Forelimb muscle (tissue), 1 donor: ENCODE measurements at places on chromosomes 1 and 21. TPM values are rescaled to one million over a fixed set of nuclear protein-coding genes. Genes with fewer than 3 reads are reported as not detected.

DNA sequence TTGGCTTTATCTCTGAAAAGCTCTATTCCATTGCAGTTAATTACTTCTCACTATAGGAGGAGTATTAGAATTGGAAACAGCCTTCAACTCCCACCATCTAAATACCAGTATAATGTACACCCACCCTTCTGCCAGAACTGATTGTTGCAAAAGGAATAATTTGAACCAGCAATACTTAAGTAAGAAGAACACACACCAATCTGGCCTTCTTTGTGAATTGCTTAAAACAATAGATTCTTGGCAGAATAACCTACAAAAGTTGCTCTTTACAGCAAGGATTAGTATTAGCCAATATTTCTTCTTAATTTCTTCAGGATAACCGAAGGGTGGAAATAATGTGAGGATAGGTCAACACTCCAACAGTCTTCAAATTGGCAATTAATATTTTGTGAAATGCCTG lies 54.9 kb upstream of the ADAMTS5 start:
- no peak for DNase-seq

GRCh38 chr1:111499026-111499785 lies 4.2 kb downstream of the ADORA3 start:
- no peak for DNase-seq

DNA sequence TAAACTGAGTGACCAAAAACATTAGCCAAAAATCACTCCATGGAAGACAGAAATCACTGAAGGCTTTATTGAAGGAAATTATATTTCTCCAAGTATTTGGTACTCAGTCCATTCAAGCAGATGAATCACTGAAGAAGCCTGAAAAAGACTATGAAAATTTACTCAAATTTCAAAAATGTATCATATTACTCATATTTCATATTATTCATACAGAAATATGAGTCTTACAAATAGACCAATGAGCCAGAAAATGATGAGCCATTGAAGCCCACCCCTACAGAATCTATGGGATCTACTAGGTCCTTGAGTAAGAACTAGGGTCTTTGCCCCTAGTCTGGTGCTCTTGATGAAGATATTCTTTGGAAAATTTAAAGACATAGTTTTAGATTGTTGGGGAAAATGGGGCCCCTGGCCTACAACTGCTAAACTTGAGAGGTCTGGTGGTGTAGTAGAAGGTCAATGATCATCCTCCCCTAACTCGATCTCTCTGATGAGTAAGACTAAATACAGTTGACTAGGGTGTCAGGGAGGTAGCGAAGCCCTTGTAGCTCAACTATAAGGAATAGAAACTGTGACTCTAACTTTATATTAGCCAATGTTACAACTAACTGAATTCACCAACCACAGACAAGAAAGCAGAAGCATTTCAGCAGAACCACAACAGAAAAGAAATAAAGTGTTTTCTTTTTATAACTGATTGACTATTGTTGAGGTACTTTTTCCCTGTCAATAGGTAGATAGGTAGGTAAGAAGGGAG lies 81.0 kb downstream of the NOTCH2 start:
- no peak for DNase-seq

DNA sequence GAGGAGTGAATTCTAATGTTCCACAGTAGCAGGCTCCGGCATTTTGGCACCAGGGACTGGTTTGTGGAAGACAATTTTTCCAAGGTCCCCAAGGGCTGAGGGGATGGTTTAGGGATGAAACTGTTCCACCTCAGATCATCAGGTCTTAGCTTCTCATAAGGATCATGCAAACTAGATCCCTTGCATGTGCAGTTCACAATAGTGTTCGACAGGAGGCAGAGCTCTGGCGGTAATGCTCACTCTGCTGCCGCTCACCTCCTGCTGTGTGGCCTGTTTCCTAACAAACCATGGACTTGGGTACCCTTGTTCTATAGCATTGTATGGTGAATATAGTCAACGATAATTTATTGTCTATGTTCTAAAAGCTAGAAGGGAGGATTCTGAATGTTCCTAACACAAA lies 16.6 kb downstream of the CRNN start:
- DNase-seq: no peak

Gene OR2T3
- not detected for polyA plus RNA-seq

GRCh38 chr1:34768856-34769255 lies 9.3 kb downstream of the GJB4 start:
- no peak for DNase-seq

- no peak for DNase-seq
Observed at GRCh38 chr21:32858628-32859027, 87.1 kb upstream of the PAXBP1 start.

- no peak for DNase-seq
Observed at GRCh38 chr21:34073749-34074282, 438 bp downstream of the MRPS6 start.

Gene IGSF21
- 0.62 TPM for polyA plus RNA-seq

DNA sequence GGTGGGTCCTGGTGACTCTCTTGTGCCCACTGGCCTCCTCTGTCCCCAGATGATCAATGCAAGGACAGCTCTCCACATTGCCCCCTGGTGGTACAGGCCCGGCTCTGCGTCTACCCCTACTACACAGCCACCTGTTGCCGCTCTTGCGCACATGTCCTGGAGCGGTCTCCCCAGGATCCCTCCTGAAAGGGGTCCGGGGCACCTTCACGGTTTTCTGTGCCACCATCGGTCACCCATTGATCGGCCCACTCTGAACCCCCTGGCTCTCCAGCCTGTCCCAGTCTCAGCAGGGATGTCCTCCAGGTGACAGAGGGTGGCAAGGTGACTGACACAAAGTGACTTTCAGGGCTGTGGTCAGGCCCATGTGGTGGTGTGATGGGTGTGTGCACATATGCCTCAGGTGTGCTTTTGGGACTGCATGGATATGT lies 10.8 kb downstream of the ADAMTSL4 start:
- no peak for DNase-seq

DNA sequence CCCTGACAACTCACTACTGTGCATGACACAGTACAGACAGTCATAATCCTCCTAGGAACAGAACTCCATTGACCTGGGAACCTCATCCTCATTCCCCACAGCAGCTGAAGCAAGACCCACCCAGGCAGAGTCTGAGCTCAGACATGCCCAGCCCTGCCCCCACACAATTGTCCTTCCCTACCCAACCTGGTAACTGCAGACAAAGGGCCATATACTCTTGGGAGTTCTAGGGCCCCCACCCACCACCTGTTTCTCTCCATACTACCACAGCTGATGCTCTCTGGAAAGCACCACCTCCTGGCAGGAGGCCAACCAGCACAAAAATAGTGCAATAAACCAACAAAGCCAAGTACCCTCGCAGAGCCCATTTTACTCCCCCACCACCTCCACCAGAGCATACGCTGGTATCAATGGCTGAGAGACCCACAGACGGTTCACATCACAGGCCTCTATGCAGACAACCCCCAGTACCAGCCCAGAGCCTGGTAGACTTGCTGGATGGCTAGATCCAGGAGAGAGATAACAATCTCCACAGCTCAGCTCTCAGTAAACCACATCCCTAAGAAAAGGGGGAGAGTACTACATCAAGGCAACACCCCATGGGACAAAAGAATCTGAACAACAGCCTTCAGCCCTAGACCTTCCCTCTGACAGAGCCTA lies 159.7 kb upstream of the CXADR start:
- DNase-seq: no peak

Gene SLC41A1
- 30.5 TPM for polyA plus RNA-seq

DNA sequence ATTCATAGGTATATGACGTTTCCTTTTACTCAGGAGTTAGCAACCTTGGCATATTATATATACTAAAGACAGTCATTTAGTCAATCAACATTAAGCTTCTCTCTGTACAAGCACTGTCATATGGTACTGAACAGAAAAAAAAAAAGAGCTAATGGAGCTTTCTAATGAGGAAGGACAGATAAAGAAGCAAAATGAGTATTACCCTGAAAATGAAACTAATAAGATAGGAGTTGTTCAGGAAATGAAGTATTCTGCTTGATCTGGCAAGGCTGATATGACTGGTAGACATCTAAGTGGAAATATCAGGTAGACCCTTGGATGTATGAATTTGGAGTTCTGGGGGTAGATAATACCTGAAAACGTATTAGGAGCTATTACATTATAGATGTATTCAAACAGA lies 4.3 kb upstream of the IKBKE start:
- no peak for DNase-seq

Gene CD58
- polyA plus RNA-seq: 10.3 TPM

DNA sequence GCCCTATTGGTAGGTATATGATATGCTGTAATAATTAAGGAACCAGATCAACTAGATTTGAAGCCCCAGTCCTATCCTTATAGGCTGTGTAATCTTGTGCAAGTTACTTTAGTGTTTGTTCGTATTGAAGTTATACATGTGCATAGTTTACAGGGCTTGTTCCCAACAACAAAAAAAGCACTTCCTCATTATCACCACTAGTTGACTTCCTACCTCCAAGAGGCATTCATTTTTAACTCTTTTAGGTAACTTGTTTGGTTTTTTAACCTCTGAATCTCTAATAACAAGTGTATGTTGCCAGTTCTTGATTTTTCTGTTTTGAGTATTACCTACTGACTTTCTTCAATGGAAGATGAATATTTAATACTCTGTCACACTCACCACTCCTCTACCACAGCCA lies 71.9 kb downstream of the ST3GAL3 start:
- no peak for DNase-seq

DNA sequence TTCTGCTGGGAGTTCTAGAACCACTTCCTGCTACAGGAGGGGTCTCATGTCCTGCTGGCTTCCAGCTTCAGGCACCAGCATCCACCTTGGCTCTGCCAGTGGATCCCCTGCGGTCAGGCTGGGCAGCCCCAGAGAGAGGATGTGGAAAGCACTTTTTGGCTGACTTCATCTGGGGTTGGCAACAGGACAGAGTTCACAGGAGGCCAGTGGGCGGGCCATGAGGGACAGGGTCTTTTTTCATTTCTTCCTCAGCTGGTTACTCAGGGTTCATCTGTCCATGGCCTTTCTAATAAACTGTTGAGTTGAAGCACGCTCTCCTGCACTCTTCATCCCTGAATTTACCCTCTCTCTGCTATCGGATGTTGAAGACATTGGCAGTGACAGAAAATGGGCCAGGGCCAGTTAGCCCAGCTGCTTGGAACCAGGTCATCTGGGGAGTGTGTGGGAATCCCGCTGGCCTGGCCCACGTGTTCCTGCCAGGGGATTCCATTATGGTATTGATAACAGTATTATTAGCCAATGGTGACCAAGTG lies 45.2 kb downstream of the RPS6KA1 start:
- DNase-seq: no peak

Gene RGS8
- polyA plus RNA-seq: 0.04 TPM

GRCh38 chr1:21451212-21451611 lies 11.3 kb downstream of the NBPF3 start:
- peak; percentile 41 for DNase-seq

GRCh38 chr1:219798283-219799030 lies 129.9 kb downstream of the SLC30A10 start:
- DNase-seq: no peak

- DNase-seq: no peak
Observed at GRCh38 chr1:90727917-90728501, 10.9 kb upstream of the BARHL2 start.

DNA sequence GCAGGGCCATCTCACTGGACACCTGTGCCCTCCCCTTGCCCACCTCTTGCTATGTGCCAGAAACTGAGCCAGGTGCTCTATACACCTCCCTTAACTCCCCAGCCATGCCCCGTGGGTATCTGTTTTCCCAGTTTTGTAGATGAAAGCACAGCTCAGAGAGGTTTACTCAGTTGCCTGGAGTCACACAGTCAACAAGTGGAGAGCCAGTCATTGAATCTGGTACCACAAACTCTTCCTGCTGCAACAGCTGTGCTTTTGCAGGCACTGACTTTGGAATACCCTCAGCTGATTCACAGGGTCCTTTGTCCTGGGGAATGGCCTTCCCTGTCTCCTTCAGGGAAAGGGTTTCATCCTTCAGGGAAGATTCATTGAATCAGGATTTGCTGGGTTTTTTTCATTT lies 22.1 kb downstream of the PAX7 start:
- DNase-seq: no peak

DNA sequence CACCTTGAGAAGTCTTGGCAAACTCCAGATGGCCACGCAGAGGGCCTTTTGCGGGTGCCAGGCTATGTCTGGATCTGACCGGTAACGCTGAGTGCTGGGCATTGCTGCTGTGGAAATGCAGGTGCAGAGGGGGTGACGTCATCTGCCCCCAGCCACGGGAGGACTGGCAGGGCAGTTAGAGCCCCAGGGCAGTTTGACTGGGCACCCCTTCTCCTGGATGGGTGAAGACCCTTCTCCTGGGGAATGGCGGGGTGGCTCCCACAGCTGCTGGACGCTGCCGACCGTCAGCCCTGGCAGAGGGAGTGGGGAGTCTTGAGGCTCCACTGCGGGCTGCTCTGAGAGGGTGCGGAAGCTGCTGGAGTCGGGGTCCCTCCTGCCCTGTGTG lies 12.6 kb upstream of the EDN2 start:
- no peak for DNase-seq

- DNase-seq: no peak
Observed at GRCh38 chr1:23964790-23965740, 5.4 kb downstream of the PNRC2 start.

GRCh38 chr1:30744060-30744756 lies 13.4 kb downstream of the LAPTM5 start:
- no peak for DNase-seq

- no peak for DNase-seq
Observed at GRCh38 chr1:19479351-19480120, 5.8 kb downstream of the CAPZB start.

DNA sequence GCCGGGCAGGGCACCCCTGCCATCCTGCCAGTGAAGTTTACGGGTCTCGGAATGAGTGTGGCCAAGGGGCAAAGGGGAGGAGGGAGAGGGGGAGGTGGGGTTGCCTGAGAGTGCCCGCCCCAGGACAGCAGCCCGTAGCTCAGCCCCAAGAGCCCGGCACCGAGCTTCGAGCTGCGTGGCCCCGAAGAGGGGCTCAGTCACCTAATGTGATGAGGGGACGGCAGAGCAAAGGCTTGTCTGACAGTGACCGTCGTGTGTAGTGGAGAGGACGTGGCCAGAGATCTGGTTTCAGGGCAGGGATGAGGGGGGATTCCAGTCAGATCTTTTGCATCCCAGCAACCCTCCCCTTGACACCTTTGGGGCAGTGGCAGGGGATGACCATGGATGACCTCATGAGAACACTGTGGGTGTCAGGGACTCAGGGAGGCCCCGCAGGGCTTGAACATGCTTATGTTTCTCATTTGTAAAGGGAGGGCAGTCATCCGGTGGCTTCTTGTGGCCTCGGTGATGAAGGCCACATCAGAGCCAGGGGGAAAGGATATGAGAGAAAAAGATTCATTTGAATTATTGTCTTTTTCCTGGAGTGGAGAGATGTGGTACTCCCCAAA lies 1.1 kb upstream of the TRPM2 start:
- no peak for DNase-seq

GRCh38 chr1:240385551-240385950 lies 226.4 kb downstream of the GREM2 start:
- no peak for DNase-seq

Gene VASH2
- 41.0 TPM for polyA plus RNA-seq

GRCh38 chr21:21458124-21458631 lies 460.0 kb downstream of the NCAM2 start:
- DNase-seq: no peak

- DNase-seq: no peak
Observed at GRCh38 chr1:172820475-172821158, 161.7 kb downstream of the FASLG start.

GRCh38 chr1:84365225-84366221 lies 32.8 kb upstream of the DNASE2B start:
- no peak for DNase-seq

Gene CYP4B1
- polyA plus RNA-seq: not detected

Gene ERICH3
- not detected for polyA plus RNA-seq

- DNase-seq: no peak
Observed at GRCh38 chr1:66596191-66596590, 62.2 kb downstream of the SGIP1 start.
